NCI-H748 treated with DMSO at 0.1 percent for 48 hours (cell line): ENCODE measurements at places on chromosomes 11 and 22.

DNA sequence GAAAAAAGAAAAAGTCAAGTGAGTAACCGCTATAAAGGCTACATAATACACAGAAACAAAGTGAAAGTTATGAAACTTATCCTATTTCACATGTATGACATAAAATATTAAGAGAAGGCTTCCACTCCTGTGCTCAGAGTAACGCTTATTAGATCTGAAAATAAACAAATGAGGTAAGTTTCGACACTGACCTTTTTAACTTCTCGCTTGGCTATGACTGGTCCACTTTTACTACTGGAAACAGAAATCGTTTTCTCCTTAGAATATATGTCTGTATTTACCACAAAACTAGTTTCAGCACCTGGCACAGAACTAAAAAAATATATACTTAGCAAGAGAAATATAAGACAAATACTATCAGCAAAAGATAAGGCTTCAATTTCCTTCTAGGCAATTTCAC lies 16.4 kb downstream of the FNBP4 start:
- DNase-seq = no peak

DNA sequence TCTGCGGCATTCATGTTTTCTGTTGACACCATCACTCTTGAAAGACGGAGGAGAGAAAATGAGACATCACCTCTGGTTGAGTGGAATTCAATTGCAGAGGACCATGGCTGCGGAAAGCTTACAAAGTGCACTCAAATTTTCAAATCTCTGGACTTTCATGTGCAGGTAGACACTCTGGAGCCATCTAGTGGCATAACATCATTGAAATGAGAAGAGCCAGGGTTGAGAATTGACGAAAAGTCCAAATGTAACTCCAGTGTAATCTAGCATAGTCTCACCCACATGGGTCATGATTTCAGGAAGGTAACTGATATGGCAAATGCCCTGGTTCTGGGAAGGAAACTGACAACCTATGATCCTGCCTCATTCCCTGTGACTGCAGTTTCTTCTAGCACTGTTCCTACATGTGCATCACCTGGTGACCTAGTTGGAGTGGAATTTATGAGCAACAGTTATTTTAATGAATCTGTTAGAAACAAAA lies 687.8 kb downstream of the KCNA4 start:
- peak; percentile 48 for DNase-seq

GRCh38 chr22:31276426-31277167 lies 15.7 kb downstream of the PIK3IP1 start:
- no peak for DNase-seq

- no peak for DNase-seq
These were observed 142.5 kb upstream of the TEAD1 start for GRCh38 chr11:12531681-12532080.

DNA sequence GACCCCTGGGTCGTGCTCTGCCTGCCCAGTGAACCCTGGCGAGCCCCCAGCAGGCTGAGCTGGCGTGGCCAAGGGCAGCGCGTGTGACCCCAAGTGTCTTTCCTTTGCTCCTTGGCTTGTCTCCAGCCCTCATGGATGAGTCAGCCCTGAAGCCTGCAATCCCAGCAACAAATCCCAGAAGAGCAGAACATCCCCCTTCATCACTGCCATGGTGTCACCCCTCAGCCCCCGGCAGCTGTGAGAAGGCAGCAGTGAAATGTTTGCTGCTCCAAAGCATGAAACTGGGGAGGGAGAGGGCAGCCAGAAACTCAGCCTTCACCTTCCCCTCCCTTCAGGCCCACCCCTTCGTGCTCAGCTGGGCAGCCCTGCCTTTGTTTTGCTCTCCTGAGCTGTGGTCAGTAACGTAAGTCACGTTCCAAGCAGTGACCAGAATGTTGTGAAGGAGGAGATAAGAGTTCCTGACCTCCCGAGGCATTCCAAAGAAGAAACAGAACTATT lies 29.8 kb downstream of the ADAMTS15 start:
- no peak for DNase-seq

- DNase-seq = no peak
These were observed 27.3 kb upstream of the L3MBTL2 start for GRCh38 chr22:41177622-41178424.

DNA sequence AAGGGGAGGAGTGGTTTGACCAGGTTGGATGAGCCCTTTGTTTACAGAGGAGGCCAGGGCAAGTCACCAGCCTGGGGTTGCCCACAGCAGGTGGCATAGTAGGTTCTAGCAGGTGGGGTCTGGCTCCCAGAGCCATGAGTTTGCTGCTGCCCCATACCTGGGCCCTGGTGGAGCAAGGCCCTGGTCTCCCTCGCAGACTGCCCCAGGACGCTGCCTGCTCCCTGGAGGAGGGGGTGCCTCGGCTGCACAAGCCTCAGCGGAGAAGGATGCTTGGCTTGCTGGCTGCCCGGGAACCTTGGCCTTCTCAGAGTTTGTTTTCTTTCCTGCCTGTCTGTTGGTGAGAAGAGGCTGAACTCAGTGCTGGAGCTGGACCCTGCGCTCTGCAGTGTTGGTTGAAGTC lies 54.9 kb downstream of the LRP5 start:
- no peak for DNase-seq

DNA sequence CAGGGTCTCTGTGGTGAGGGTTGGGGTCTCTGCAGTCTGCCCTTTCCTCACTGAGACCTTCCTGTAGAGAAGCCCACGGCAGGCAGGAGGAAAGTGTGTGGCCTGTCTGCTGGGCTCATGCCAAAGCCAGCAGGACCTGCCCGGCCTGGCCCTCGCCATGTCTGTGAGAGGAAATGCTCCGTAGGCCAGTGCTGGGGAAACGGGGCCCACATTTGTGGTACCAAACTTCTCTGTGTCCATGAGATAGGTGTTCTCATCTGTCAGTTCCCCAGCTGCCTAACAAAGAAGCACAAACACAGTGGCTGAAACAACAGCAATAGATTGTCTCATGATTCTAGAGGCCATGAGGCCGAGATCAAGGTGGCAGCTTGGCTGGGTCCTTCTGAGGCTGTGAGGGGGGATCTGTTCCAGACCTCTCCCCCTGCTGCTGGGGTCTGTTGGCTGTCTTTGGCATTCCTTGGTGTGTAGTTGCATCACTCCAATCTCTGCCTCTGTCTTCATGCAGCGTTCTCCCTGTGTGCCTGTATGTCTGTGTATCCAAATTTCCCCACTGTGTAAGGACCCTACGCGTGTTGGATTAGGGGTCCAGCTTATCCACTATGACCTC lies 772.5 kb downstream of the TBC1D22A start:
- no peak for DNase-seq

DNA sequence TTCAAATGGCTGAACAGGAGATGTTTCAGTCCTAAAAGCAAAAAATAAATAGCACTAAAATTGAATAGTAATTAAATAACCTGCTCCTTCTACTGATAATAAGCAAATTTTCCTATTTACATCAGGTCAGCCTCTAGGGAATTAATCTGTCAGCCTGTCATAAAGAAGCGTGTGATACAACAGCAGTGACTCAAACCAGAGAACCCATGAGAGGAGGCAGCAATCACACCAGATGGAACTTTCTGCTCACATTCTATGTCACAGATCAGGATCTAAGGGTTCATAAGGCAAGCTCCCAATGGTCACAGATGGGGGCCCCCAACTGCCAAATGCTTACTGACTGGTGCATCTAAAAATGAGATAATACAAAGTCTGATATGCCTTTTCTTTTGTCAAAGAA lies 41.1 kb downstream of the RBFOX2 start:
- DNase-seq = no peak

- no peak for DNase-seq
These were observed 71.2 kb downstream of the HSD17B12 start for GRCh38 chr11:43751726-43752125.

DNA sequence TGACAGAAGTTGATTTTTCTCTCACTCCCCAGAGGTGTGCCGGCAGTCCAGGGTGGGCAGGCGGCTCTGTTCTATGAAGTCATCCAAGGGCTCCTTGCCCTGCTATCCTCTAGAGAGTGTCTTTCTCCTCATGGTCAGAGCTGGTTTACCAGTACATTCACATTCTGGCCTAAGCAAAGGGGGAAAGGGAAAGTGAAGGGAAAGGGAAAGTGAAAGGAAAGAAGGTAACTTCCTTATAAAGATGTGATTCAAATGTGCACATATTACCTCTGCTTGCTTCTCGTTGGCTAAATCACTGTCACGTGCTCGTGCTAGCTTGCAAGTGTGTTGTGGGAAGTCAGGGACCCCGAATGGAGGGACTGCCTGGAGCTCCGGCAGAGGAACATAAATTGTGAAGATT lies 2.9 kb upstream of the HTATIP2 start:
- DNase-seq = no peak

GRCh38 chr11:76806608-76807205 lies 23.6 kb downstream of the TSKU start:
- no peak for DNase-seq

GRCh38 chr11:62169448-62169847 lies 20.6 kb upstream of the SCGB1D1 start:
- DNase-seq = no peak

DNA sequence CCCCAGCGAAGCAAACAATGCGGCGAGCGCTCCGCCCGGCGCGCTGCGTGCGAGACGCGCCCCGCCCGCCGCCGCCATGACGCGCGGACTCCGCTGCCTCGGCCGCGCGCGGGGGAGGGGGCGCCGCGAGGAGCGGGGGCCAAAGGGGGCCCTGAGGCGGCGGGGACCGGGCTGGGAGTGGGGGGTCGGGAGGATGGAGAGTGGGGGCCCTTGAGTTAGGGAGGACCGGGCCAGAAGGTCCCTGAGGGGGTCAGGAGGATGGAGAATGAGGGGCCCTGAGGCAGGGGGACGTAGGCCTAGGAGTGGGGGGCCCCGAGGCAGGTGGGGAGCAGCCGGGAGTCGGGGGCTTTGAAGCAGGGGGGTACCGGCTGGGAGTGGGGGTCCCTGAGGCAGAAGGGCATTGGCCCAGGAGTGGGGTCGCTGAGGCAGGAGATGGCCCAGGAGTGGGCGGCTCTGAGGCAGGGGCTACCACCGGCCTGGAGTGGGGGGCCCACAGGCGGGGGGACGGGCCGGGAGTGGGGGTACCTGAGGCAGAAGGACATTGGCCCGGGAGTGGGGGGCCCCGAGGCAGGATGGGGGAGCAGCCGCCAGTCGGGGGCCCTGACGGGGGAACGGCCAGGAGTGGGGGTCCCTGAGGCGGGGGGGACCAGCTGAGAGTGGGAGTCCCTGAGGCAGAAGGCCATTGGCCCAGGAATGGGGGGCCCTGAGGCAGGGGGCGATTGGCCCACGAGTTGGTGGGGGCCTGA lies at the start of gene BRD1:
Gene BRD1 (minus strand): TSS at position 21 of the 746 bp plus-strand sequence. CDS start 3,556 bp downstream, outside the sequence.
- DNase-seq = no peak

DNA sequence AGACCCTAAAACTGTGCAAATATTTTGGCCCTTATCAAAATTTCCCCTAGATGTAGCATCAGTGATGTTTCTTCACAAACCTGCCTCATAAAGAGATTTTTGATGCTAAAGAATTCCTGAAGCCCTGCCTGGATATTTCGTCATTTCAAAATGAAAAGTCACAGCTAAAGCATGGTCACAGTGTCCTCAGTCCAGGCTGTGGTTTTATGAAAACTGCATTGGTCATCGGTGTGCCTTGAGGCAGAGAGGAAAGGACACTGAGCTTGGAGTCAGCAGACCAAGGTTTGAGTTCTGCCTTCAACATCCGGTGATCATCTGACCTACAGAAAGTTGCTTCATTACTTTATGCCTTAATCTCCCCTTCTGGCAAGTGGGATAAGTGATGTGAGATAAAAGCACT lies 34.8 kb upstream of the ALKBH3 start:
- DNase-seq = no peak

GRCh38 chr11:104876861-104877431 lies 21.3 kb downstream of the CASP12 start:
- DNase-seq = no peak

DNA sequence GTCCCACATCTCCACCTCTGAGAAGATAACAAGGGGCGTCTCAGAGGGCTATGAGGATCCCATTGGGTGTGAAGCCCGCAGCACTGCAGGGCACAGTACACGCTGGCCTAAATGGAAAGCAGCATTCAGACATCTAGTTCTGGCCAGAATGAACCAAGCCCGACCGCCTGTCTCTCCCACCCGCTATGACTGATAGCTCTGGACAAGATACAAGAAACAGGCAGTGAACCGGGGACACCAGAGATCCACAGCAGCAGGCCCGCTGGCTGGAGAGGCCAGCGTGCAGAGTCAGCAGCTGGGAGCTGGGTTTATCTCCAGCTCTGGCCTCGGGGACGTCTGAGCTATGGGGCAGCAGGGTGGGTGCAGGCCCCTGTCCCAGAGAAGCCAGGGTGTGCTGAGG lies 9.6 kb downstream of the CERK start:
- DNase-seq = no peak

- DNase-seq = no peak
These were observed 237.0 kb upstream of the API5 start for GRCh38 chr11:43074810-43075209.

GRCh38 chr11:126083829-126084607 lies 21.4 kb upstream of the CDON start:
- DNase-seq = no peak
